ENCODE measurements at places on chromosomes 1 and 21.

DNA sequence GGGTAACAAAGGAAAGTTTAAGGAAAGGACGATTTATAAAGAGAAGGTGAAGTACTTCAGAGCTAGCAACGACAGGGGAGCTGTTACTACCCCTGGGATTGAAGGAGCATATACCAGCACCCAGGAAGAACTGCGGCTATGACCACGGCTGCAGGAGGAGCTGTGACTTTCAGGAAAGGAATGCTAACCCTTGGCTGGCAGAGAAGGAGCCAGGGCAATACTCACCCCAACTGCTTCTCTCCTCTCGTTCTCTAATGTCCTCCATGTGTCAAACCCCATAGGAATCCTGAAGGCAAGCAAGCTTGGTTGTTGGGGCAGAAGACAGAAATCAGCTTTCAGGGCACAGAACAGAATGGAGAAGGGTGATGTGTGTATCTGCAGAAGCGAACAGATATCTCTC is 120.5 kb downstream of the TMEM53 start:
- DNase-seq: no peak

DNA sequence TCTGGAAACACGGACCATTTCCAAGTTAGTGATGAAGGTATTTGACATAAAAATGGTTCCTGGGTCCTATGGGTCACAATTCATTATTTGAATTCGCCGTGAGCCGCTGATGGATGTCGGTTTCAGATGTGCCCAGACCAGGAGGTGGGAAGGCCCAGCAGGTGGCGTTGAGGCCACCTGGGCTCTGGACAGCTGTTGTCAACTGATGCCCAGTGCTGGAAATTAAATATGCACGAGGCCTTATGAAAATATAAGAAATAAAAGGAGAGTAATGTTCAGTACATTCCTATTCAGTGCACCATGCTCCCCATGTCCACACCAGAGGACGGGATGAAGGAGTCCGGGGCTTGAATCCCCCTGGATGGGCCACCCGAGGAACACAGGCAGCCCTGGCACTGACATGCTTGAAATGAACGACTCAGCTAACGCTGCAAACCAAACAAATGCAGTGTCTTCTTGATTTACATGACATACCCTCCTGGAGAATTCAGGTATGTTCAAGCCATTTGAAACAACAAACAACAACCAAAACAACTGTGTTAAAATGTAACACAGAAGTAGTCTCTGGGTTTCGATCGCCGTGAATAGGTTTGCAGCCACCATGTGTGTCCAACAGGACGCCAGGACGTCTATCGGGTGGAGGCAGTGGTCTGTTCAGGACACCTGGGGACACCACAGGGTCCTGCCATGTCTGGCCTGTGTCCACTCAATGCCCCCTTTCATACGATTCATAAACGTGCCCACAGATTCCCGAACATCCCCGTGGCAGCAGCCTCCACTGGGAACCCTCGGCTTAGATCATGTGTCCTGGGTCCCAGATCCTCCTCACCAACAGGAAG is 6.1 kb downstream of the TFF3 start:
- peak; percentile 35 for DNase-seq

DNA sequence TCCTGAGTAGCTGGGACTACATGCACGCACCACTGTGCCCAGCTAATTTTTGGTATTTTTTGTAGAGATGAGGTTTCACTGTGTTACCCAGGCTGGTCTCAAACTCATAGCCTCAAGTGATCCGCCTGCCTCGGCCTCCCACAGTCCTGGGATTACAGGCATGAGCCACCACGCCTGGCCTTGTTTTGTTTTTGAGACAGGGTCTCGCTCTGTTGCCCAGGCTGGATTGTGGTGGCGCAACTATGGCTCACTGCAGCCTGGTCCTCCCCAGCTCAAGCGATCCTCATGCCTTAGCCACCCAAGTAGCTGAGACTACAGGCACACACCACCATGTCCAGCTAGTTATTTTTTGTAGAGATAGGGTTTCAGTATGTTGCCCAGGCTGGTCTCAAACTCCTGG is 26.0 kb downstream of the PARK7 start:
- DNase-seq: no peak

DNA sequence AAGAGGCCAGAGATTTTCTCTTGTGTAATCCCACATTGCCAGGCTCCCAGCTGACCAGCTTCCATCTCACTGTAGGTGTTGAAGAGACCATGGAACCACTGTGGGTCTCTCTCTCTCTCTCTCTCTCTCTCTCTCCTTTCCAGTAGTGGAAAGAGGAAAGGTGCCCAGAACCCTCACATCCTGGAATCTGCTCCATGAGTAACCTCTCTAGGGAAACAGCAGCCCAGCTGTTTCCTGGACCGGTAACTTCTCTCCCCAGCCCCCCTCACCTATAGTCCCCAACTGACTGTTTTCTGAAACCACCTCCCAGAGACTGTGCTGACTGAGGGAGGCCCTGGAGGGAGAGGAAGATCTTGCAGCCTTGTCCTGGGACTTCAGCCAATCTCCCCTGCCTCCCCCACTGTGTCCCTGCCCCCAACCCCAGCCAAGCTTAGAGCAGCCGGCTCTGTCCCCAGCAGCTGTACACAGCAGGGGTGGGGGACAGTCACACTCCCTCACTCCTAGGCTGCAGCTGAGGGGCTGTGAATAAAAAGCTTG is 20.6 kb upstream of the SLC45A3 start:
- no peak for DNase-seq

DNA sequence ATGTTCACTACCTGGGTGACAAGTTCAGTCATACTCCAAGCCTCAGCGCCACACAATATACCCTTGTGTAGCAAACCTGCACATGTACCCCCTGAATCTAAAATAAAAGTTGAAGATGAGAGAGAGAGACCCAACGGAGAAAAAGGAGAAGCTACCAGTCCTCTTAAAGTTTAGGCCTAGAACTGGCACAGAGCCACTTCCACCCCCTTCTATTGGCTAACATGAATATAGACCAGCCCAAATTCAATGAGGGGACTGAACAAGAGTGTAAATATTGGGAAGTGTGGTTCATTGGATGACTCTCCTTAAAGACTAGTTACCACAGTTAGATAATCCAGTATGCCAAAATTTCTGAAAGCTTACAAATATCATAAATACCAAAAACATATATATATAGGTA is 139.9 kb upstream of the ATP1B1 start:
- no peak for DNase-seq

- DNase-seq: no peak
Measured at GRCh38 chr1:114750780-114751179, 7.0 kb downstream of the CSDE1 start.

GRCh38 chr1:68620571-68620970 is 123.7 kb upstream of the DEPDC1 start:
- DNase-seq: no peak

- no peak for DNase-seq
Measured at GRCh38 chr1:54462597-54463258, 56.5 kb upstream of the SSBP3 start.

DNA sequence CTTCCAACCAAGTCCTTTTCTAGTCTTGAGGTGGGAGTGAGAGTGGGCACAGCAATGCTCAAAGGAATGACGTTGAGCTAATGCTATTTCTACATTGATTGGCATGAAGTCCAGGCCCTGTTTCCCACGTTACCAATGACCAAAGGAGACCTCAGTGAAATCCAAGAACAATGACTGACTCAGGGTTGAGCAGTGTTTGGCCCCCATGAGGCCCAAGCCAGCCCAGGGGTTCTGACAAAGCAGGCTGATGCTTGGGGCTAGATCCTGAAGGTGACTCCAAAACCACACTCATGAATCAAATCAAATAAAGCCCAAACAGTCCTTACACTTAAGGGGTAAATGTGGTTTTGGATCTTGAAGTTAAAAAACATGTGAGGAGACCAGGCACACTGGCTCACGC is 278.5 kb upstream of the GJB5 start:
- no peak for DNase-seq

GRCh38 chr1:153220606-153221303 is 3.4 kb downstream of the PRR9 start:
- DNase-seq: no peak

- DNase-seq: no peak
Measured at GRCh38 chr21:34362670-34363069, 1.1 kb upstream of the KCNE2 start.

- no peak for DNase-seq
Measured at GRCh38 chr1:18642278-18643095, 11.8 kb downstream of the PAX7 start.

DNA sequence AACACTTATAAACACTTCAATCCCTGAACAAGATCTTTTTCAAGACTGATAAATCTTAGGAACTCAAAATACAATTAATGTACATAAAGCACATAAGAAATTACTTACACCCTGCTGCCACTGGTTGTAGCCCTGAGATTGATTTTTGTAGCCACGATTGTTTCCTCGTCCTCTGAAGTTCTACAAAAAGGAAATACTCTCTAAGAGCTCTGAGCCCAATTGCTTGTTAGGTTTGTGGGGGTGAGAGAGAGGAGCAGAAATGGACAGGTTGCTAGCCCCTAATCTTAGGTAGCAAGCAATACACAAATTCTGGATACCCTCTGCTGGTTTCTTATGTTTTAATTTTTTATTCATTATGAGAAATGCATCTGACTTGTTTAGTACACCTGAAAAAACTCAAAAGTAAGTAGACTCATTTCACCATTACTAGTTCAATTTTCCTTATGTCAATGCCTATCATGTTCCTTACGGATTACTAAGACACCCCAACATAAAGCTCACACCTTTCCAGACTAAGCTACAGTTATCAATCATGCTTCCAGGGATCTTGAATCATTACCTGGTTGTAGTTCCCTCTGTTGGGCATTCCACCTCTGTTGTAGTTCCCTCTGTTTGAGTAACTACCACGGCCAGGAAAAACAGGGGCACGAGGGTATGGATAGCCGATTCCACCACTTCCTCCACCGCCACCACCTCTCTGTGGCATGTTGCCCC is 9.3 kb downstream of the HNRNPU start:
- no peak for DNase-seq

DNA sequence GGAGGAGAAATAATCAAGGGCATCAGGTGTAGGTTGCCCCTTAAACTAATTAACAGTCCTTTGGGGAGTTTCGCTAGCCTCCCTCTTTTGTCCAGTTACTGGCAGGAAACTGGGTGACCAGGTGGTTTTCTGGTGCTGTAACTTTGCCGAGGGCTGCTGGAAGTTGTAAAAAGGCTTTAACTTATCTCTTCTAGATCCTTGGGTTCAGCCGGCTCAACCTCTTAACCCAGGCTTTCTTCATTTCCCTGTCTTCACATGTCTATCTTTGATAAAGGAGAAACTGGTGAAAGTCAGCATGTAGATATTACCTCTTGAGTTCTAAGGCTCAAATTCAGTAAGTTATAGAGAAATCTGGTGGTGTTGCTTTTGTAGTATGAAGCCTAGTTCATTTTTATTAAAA is 289.7 kb upstream of the NRIP1 start:
- no peak for DNase-seq

GRCh38 chr21:40752125-40752524 is 94.8 kb downstream of the DSCAM start:
- no peak for DNase-seq

- DNase-seq: no peak
Measured at GRCh38 chr1:34212673-34213072, 36.0 kb downstream of the C1orf94 start.

GRCh38 chr1:166490437-166490991 is 323.7 kb upstream of the FAM78B start:
- no peak for DNase-seq

GRCh38 chr21:25895565-25896205 is 160.9 kb downstream of the GABPA start:
- DNase-seq: peak; percentile 1

DNA sequence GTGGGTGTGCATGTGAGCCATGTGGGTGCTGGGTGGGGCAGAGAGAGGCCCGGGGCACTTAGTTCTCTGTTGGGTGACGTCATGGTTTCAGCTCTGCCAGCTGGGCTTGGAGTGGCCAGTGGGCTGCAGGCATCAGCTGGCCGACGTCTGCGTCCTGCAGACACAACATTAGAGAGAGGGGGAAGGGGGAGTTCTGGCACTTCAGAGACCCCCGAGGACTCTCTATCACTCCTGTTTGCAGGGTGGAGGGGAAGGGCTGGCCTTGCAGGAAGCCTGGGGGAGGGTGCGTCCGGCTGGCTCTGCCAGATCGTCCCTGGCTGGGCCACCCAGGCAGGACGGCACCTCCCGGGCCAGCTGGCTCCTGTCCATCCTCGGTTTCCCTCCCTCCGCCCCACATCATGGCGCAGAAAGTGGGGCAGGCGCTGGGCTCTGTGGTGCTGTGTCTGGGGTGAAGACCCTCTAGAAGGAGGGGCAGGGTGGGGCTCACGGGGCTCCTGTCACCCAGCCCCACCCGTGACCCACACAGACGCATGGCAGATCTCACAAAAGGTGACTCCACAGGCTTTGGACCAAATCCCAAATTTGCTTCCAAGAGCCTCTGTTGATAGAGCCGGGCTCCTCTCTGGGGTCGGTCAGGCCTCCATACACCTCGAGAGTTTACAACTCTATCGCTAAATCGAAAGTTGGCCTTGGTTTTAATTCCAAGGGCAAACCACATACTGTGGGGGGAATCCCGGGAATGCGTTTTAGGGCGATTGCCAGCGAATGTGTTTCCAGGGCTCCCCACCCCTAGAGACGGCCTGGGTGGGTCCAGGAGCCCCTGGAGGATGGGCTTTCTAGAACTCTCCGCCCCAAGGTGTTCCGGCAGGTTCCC is 73.4 kb upstream of the TTC34 start:
- no peak for DNase-seq

- DNase-seq: no peak
Measured at GRCh38 chr1:87937831-87938395, 609.2 kb downstream of the LMO4 start.

GRCh38 chr1:72003092-72003491 is 279.2 kb downstream of the NEGR1 start:
- no peak for DNase-seq

DNA sequence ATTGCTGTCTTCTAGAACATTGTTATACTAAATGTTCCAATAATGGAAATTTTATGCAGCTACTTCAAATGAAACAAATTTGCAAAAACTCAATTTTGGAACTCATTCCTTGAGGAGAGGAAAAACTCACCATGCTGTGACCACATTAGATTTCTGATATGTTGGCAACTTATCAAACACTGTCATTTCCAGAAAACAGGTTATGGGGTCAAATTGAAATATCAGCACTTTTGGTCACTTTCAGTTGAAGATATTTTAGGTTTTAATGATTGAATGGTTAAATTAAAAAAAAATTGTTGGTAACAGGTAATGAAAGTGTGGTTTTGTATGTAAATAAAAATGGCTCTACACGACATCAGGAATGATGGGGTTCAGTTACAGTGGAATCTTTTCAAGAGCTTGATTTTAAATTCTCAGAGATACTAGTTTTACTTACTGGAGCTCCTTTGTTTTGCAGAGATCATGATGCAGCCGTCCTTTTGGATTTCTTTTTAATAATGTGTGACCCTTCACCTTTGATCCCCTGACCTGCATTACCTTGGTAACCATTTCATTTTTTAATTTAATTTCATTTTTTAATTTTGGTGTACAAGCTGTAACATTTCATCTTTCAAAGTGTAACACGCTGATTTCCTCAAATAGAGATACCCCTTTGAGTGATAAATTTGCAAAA is 86.2 kb downstream of the CAMTA1 start:
- DNase-seq: no peak

GRCh38 chr1:233151861-233152260 is 143.7 kb downstream of the PCNX2 start:
- no peak for DNase-seq

Measured in SHP77 treated with DMSO at 0.1 percent for 48 hours (cell line).